Stimulated activated CD4-positive, alpha-beta T cell treated with anti-CD3 and anti-CD28 coated beads, Interleukin-12 subunit alpha, Interleukin-12 subunit beta, amount 100 ng/mL, for 48 hours (primary cell): ENCODE measurements at places on chromosomes 2 and 18.

DNA sequence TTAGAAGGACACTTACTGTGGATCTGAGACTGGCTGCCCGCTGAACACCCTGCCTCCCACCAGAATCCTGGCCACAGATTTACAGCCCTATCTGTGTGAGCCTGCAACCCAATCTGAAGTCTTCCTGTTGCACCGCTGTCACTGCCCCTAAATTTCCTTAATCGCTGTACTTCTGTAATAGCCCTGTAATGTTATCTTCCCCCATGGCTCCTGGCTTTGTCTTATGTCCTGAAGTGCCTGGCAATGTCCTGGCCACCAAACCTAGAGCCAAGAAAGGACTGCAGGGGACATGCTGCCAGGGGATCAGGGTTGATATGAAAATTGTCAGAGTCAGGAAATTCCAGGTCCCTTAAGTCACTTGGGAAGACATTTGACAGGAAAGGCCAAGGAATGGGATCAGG lies 52.7 kb downstream of the FHOD3 start:
- DNase-seq = no peak

DNA sequence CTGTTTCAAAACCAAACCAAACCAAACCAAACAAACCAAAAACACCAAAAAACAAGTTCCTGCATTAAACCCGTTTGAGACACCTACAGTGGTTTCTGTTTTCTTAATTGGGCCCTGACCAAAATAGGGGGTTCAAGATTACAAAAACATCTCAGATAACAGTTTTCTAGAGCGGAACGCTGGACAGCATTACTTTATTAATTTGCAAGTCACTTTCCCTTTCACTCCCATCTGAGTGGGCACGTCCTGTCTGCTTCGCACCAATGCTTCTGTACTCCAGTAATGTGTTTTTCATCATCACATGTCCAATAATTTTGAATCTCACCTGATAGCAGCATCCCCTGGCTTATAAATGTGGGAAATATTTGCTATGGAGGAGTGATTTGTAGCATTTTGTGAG lies 11.7 kb upstream of the MYO1B start:
- DNase-seq = no peak

- DNase-seq = no peak
These were observed 600.8 kb downstream of the STK39 start for GRCh38 chr2:167646557-167646956.

DNA sequence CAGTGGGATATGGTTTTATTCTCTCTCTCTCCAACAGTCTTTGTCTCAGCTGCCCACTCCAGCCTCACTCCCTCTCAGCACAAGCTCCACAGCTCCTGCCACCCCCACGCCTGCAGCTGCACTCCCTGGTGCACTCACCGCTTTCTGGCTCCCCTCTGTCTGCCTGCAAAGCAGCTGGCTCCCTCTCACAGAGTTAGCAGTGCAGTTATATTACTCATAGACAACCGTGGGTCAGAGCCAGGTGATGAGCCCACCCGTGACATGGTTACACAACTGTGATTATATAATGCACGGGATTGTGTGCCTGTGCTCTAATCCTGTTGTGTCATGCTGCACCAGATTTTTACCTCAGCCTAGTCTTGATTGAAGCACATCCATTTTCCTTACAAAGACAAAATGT lies 276.9 kb upstream of the CHAC2 start:
- no peak for DNase-seq

GRCh38 chr2:239326831-239327535 lies 73.8 kb downstream of the HDAC4 start:
- DNase-seq = peak; percentile 65

- no peak for DNase-seq
These were observed 124.8 kb downstream of the AFF3 start for GRCh38 chr2:100017633-100018032.

GRCh38 chr2:219513787-219514186 lies 495 bp upstream of the ASIC4 start:
- no peak for DNase-seq

GRCh38 chr18:56799756-56800155 lies 148.6 kb downstream of the WDR7 start:
- DNase-seq = no peak
